ENCODE measurements at places on chromosomes 12 and 14. TPM values are rescaled to one million over a fixed set of nuclear protein-coding genes. Genes with fewer than 3 reads are reported as not detected.

Gene DACT1
- polyA plus RNA-seq, result 39.0 TPM

Gene TMEM30B
- polyA plus RNA-seq, result 11.2 TPM

Gene P2RX2
- polyA plus RNA-seq, result 1.9 TPM

Gene GLS2
- 1.2 TPM for polyA plus RNA-seq

Gene PZP
- polyA plus RNA-seq, result 0.47 TPM

Gene AJUBA
- polyA plus RNA-seq, result 100 TPM

Gene ACVR1B
- 54.1 TPM for polyA plus RNA-seq

DNA sequence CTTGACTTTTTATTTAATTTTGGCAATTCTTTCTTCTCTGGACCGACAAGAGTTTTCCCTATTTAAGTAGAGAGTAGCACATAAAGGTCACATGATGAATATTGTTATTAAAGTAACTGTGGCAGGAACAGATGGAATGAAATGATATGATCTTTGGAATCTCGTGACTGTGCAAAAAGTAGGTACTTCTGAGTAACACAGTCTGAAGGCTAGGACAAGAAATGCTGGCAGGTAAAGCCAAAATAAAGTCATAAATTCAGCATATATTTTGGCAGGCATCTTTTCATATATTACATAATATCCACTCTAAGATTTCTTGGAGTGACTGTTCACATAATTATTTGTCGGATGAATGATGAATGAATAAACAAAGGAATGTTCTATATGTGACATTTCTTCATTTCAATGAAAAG is 121.4 kb downstream of the EFCAB11 start:
- DNase-seq, result no peak

DNA sequence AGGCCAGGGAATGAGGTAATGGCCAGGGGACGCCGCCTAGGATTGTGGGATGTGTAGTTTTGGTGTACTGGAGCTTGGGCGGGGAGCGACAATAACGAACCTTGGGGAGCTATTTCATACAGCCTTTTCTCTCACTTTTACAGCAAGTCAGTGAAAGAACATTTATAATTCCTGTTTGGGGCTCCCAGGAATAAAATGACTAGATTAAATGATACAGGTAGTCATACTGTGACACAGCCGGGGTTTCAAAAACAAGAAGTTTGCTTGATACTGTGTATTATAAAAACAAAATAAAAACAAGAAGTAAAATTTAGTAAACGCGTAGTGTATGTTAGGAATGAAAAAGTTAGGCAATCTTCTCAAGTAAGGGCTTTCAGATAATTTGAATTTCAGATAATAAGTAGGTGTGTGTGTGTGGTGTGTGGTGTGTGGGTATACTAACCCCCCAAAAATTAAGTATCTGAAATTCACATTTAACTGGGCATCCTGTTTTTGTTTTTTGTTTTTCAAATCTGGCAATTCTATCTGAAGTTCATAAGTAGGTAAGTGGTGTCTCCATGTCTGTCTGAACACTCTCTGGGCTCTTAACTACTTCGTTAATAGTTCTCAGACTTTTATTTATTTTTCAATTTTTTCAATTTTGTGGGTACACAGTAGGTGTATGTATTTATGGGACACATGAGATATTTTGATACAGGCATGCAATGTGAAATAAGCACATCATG is 458 bp upstream of the DCTN2 start:
- no peak for DNase-seq

- no peak for DNase-seq
Measured at GRCh38 chr12:129717438-129717837, 186.4 kb downstream of the TMEM132D start.

DNA sequence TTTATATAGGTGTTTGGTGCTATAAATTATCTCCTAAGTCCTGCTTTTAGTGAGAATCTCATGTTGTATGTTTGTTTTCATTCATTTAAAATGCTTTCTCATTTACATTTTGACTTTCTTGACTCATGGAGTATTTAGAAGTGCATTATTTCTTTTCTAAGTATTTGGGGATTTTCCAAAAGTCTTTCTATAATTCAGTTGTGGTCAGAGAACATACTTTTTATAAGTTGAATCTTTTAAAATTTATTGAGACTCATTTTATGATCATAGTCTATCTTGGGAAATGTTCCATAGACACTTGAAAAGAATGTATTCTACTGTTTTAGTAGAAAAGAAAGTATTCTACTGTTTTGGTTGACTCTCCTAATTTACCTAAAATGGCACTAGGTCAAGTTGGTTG is 168.2 kb downstream of the AKAP6 start:
- DNase-seq, result no peak

GRCh38 chr12:63967358-63968145 is 123.1 kb downstream of the SRGAP1 start:
- DNase-seq, result no peak

DNA sequence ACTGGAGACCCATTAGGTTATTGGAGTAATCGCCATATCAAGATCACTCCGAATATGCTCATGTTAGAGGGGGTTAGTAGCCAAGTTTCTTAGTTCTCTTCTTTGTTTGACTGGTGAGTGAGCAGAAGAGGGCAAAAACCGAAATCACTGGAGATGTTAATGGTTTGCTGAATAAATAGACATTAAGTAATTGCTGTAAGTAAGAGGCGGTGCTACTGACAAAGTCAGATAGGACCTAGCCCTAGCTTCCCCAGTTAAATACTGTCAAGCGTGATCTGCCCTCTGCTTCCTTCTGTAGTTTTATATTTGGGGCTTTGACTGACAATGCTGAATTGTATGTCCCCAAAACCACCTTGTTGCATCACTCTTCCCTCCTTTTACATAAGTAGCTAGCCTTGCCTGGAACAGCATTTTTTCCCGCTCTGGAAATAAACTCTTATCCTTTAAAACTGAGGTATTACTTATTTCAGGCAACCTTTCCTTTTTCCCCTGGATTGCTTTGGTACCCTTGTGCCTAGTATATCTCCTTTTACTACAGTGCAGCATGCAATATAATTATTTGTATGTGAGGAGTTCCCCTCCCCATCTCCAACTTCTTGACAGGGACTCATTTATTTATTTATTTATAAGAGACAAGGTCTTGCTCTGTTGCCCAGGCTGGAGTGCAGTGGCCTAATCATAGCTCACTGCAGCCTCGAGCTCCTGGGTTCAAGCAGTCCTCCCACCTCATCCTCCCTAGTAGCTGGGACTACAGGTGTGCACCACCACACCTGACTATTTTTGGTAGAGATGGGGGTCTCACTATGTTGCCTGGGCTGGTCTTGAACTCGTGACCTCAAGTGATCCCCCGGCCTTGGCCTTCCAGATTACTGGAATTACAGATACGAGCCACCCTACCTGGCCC is 1.4 kb downstream of the SNRPF start:
- no peak for DNase-seq

- no peak for DNase-seq
Measured at GRCh38 chr14:71165121-71166031, 258.1 kb downstream of the PCNX1 start.

DNA sequence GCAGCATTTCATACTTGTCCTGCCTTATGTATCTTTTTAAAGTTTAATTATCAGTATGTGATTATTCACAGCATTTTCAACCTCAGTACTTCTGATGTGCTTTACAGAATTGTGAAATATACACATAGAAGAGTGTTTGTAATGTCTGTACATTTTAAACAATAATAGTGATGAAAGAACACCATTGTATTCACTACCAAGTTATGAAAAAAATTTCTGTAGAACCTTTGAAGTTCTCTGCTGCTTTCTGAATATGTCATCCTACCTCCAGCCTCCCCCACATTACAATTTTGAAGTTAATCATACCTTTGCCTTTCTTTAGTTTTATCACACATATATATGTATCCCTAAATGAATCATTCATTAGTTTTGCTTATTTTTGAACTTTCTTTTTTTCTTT is 24.8 kb downstream of the FRMD6 start:
- no peak for DNase-seq

DNA sequence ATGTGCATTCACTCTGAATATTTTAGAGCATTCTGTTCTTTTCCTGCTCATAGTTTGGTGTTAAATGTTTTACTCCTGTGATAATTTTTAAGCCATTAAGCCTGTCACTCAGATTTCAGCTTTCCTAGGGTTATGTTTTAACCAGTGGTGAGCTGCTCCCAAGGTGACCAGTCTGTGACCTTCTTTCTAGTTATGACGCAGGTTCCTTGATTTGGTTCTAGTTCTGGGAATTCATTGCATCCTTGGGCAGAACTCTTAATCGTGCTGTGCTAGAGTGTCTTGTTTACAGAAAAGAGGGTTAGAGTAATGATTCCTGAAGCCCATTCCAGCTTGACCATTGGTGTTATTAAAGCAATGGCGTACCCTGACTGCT is 2.2 kb downstream of the GABARAPL1 start:
- DNase-seq, result no peak

GRCh38 chr12:123483602-123484248 is 25.8 kb downstream of the SNRNP35 start:
- DNase-seq, result no peak

- DNase-seq, result no peak
Measured at GRCh38 chr12:563250-563781, 99.9 kb downstream of the NINJ2 start.

- no peak for DNase-seq
Measured at GRCh38 chr12:51771008-51771407, 77.5 kb downstream of the FIGNL2 start.

GRCh38 chr12:64029013-64029857 is 184.7 kb downstream of the SRGAP1 start:
- DNase-seq, result no peak
